ENCODE measurements at places on chromosomes 2 and 18. TPM values are rescaled to one million over a fixed set of nuclear protein-coding genes. Genes with fewer than 3 reads are reported as not detected.

SLC4A5 gene
- total RNA-seq, result not detected

AKAIN1 gene
- total RNA-seq, result not detected

BMP10 gene
- total RNA-seq, result 0.46 TPM

LOXHD1 gene
- total RNA-seq, result not detected

ABCA12 gene
- total RNA-seq, result 0.14 TPM

COL6A3 gene
- 2.5 TPM for total RNA-seq

ARHGAP25 gene
- not detected for total RNA-seq

FKBP1B gene
- 5.2 TPM for total RNA-seq

AAMP gene
- total RNA-seq, result 254 TPM

Measured in A172 (cell line).